AG08396 (cell line): ENCODE measurements at places on chromosomes 13 and 19.
A peak's percentile ranks its signal among the peaks of the same experiment; 100 is the strongest.

DNA sequence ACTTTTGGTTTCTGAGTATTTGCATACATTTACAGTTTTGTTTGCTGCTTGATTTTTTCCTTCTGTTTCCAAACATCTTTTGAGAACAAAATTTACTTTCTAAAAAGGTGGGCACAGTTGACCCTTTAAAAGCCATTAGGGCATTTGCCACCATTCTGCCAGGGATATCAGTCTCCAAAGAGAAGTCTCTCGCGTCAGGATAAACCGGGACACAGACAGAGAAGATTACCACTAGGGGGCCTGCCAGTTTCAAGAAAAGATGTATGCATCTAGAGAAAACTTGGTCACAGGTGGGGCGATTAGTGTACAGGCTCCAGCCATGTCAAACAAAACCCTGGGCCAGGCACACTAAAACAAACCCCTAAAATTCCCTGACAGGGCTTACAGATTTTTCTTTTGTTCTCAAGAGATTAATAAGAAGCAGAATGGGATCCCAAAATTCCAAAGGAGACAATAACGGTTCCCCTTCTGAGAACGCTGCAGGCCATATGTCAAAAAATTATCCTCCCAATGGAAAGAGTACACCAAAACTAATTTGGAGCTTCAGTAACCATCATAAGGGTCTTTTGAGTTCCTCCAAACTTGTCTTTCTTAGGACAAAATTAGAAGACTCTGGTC, 10.7 kb upstream of the PABPC3 start:
- peak; percentile 45 for DNase-seq

DNA sequence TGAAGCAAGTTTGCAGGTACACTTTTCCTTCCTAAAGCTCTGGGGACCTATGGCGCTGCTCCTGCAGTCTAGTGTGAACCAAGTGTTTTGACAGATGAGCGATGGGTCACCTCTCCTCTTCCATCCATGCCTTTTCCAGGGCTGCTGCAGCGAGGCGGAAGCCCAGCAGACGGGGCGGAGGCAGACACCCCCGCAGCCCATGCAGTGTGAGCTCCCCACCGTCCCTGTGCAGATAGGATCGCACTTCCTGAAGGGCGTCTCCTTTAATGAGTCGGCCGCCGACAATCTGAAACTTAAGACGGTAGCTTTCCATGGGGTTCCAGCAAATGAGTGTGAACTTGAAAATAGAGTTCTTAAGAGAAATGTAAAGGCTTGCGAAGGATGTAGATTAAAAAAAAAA, 37.1 kb upstream of the GPI start:
- DNase-seq, result no peak

GRCh38 chr13:106473154-106473553, 62.3 kb downstream of the EFNB2 start:
- no peak for DNase-seq

- no peak for DNase-seq
Observed at GRCh38 chr19:40976724-40977123, 14.4 kb upstream of the CYP2B6 start.

- no peak for DNase-seq
Observed at GRCh38 chr13:36549755-36550154, 117.5 kb downstream of the CCNA1 start.

DNA sequence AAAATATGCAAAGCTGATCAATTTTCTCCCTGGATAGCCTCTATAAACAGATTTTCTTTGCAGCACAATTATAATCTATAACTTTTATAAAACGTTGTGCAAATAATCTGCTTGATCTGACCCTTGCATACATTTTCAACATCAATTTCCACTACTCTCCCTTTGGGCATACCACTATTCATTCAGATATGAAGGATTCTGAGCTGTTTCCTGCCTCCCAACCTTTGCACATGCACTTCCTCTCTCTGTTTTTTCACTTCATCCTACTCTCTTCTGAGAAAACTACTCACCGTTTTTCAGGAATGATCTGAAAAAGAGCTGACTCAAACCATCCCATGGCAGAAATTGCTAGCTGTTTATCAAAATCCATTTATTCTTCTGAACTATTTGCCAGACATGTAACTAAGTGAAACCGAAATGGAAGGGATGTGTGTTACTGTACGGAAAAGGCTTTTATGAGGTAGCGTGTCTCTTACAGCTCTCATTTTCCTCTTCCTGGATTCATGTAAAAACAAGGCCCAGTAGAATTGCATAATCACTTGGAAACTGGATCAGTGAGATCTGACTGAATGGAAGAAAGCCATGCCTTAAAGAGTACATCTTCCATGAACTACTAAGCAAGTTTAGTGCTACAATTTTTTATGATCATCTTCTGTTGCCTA, 1447.3 kb upstream of the MIR17HG start:
- DNase-seq, result no peak

GRCh38 chr13:48318377-48318811, 14.8 kb downstream of the RB1 start:
- no peak for DNase-seq
